ENCODE measurements at places on chromosomes 6 and 20.

DNA sequence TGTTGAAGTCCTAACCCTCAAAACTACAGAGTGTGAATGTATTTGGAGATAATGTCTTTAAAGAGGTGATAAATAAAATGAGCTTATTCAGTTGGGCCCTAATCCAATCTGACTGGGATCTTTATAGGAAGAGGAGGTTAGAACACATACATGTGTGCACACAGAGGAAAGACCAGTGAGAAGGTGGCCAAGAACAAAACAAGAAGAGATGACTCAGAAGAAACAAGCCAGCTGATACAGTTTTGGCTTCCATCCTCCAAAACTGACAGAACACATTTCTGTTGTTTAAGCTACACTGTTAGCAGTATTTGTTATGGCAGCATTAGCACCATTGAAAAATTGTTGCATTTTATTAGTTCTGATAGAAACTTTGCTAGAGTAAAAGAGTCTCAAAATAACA is 609.3 kb upstream of the IMPG1 start:
- DNase-seq = no peak

DNA sequence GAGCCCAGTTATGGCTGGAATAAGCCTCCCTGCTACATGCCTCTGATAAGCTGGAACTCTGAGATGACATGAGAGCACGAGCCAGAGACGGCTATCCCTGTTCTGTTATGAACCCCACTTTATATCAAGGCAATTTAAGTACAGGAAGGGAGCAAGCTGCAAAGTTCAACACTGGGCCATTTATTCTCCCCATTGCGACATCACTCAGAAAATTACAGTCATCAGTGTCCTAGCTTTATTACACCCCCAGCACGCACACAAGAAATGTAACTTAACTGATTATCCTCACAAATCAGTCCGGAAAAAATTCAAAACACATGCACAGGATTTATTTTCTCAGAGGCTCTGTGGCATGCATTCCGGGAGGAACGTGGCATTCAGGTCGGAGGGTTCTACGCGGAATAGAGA is 125.3 kb upstream of the SLC2A12 start:
- no peak for DNase-seq

GRCh38 chr20:38680500-38681306 is 43.6 kb upstream of the SLC32A1 start:
- no peak for DNase-seq

DNA sequence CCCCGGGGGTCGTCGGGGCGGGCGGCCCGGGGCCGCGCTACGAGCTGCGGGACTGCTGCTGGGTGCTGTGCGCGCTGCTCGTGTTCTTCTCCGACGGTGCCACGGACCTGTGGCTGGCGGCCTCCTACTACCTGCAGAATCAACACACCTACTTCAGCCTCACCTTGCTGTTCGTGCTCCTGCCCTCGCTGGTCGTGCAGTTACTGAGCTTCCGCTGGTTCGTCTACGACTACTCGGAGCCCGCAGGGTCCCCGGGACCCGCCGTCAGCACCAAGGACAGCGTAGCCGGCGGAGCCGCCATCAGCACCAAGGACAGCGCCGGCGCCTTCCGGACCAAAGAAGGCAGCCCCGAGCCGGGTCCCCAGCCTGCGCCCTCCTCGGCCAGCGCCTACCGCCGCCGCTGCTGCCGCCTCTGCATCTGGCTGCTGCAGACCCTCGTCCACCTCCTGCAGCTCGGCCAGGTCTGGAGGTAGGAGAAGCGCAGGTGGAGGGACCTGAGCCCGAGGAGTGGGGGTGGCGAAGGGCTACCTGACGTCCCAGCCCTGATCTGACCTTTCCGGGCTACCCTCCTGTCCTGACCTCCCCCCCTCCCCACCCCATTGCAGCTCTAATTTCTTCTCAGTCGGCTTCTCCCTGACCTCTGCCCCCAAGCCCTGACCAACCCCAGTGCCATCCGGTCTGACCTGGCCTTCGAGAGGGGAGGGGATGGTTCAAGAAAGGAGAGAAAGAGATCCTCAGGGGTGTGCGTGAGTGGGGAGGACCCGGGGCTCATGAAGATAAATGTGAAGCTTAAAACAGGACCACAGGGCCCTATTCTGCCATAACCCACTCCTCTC is 558 bp downstream of the XKR7 start:
- DNase-seq = peak; percentile 68

DNA sequence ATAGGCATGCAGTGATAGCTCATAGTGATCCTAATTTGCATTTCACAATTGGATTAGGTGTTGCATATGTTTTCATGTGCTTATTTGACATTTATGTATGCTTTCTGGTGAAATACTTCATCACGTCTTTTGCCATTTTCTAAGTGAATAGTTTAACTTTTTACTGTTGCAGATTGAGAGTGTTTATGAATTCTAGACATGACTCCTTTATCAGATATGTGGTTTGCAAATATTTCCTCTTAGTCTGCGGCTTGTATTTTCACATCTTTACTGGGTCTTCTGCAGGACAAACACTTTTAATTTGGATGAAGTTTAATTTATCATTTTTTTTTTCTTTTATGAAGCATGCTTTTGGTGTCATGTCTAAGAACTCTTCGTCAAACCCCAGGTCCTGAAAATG is 39.2 kb downstream of the CCN2 start:
- no peak for DNase-seq

DNA sequence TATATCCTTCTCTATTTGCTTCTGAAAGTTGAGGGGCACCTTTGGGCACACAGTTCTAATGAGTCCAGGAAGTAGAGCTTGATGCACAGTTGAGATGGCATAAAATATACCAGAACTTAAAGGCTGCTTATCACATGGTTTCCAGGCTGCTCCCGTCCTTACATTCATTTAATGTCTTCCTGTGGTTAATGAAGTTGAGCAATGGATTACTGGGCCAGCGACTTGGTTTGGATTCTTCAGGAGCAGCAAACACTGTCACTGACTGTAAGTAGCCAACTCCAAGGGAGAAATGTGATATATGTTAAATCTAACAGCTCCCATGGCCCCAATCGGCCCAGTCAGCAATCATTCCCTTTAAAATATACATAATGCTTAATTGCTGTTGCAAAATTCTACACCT is 9.0 kb upstream of the TSHZ2 start:
- no peak for DNase-seq

DNA sequence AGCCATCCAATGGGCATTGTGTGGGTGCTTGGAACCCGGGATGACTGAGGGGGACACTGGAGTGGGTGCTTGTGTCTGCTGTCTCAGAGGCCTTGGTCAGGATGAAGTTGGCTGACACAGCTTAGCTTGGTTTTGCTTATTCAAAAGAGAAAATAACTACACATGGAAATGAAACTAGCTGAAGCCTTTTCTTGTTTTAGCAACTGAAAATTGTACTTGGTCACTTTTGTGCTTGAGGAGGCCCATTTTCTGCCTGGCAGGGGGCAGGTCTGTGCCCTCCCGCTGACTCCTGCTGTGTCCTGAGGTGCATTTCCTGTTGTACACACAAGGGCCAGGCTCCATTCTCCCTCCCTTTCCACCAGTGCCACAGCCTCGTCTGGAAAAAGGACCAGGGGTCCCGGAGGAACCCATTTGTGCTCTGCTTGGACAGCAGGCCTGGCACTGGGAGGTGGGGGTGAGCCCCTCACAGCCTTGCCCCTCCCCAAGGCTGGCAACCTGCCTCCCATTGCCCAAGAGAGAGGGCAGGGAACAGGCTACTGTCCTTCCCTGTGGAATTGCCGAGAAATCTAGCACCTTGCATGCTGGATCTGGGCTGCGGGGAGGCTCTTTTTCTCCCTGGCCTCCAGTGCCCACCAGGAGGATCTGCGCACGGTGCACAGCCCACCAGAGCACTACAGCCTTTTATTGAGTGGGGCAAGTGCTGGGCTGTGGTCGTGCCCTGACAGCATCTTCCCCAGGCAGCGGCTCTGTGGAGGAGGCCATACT is 49.4 kb downstream of the PYGB start:
- no peak for DNase-seq

- no peak for DNase-seq
Measured at GRCh38 chr20:6866741-6867140, 99.3 kb downstream of the BMP2 start.

DNA sequence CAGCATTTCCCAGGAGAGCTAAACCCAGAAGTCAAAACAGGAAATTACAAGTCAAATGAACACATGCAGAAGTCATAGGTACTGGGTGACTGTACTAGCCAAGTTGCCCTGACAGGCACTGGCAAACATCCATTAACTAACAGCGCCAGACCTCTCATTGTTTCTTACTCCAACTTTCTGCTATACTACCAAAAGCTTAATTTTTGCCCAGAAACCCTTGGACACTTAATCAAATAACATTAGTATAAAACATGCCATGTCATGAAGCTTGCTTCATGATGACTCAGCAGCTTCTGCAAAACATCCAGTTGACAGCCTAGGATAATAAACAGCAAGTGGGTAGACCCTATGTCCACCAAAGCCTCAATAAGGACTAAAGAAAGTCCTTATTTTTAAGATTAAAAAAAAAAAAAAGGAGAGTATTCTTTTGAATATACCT is 3.5 kb downstream of the NUP153 start:
- DNase-seq = no peak

DNA sequence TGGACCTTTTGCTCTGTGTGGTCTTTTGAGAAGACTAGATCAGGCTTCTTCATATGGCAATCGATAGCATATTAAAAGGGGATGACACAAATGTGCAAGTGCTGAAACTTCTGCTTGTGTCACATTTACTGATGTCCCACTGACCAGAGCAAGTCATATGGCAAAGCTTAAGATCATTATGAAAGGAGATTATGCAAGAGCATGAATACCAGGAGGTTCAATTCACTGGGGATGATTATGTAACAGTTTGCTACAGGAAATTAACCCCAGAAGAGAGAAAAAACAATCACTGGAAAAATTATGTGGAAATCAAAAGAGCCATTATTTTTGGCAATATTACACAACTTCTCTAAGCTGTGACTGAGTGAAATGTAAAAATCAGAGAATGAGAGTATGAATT is 13.7 kb upstream of the PRDM13 start:
- DNase-seq = no peak

- DNase-seq = no peak
Measured at GRCh38 chr20:60718743-60719480, 533.1 kb upstream of the CDH4 start.

- DNase-seq = no peak
Measured at GRCh38 chr6:37320646-37321045, 33.1 kb upstream of the RNF8 start.

DNA sequence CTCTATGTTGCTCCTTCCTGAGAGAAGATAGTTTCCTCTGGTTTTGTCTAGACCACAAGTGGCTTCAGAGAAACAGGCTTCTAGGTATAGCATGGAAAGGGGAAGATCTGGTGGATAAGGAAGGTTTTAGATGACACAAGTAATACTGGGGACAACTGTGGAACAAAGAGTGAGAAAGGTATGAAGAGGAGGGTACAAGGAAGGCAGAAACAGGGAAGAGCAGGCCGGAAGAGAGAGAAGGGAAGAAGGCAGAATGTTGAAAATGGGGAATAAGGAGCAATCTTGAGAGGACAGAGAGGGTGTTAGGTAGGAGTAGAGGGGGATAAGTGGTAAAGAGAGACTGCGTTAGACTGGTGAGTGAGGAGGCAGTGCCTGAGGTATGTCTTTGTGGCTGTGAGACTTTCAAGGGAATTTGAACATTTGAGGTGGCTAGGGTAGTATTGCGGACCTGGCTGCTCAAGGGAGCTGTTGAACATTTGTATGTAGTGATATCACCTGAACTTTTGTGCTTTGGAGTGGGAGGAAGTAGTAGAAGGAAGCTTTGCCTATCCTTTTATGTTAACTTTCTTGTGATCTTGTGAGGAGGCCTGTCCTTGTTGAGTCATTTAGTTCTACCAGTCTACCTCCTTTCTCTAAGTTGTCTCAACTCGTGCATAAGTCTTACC is 69.5 kb downstream of the FOXO3 start:
- no peak for DNase-seq

- DNase-seq = no peak
Measured at GRCh38 chr6:106215608-106216007, 110.0 kb downstream of the ATG5 start.

DNA sequence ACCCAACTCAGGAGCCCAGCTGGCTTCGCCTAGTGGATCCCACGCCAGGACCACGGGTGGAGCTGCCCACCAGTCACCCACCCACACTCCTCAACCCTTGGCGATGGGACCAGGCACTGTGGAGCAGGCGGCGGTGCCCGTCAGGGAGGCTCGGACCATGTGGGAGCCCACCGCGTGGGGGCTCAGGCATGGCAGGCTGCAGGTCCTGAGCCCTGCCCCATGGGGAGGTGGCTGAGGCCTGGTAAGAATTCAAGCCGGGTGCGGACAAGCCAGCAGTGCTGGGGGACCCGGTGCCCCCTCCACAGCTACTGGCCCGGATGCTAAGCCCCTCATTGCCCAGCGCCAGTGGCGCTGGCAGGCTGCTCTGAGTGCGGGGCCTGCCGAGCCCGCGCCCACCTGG is 123.1 kb upstream of the LGSN start:
- no peak for DNase-seq

- no peak for DNase-seq
Measured at GRCh38 chr20:4956200-4956810, 45.0 kb downstream of the SLC23A2 start.

DNA sequence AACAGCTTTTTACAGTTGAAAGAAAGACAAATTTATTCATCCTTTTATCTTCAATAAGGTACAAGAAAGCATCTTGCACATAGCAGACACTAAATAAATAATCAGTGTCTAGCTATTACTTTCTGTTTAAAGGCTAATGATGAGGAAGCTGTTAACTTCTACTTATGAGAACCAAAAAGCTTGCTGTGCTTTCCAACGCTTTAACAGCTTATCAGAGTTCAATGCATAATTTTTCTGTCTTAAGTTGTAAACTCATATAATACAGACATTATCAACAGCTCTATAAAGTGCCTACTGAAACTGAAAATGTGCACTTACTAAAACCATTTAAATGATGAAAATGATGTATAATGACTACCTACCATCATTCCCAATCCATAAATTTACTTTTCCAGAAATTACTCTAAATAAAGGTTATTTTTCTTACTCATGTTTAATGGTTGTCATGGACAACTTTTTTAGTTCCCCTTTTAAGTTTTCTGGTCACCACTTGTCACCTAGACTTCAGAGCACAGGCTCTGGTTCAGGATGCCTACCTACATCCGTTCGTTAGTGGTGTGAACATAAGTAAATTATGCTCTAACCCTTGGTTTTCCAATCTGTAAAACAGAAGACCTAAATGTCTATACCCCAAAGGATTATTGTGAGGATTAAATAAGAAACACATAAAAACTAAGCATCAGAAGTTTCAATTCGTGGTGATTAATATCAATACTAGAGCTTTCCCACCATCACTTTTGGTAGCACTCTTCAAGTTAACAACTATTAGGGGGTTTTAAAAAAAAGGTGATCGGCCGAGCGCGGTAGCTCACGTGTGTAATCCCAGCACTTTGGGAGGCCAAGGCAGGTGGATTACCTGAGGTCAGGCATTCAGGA is 8.0 kb downstream of the PNISR start:
- DNase-seq = no peak

GRCh38 chr6:17714879-17715851 is 8.4 kb upstream of the NUP153 start:
- DNase-seq = no peak

DNA sequence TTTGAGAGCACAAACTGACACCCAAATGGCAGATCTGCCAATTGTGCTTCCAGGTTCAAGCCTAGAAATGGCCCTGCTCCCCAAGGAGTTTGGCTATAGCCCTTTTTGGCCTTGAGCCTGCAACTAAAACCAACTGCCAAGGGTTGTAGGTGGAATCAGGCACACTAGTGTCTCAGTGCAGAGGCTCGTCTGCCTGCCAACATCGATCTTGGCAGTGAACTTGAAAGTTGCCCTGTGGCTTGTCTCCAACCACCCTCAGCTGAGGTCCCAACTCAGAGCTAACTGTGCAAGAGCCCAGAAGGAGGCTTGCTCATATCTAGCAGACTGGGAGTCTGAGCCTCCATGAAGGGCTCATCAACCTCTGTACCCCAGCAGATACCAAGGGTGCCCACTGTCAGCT is 92.7 kb upstream of the GLP1R start:
- no peak for DNase-seq

- no peak for DNase-seq
Measured at GRCh38 chr20:24572862-24573261, 103.4 kb downstream of the SYNDIG1 start.

All from stimulated activated CD4-positive, alpha-beta T cell treated with anti-CD3 and anti-CD28 coated beads, Interleukin-15, amount 100 ng/mL, for 1 hour (primary cell).